ENCODE measurements at places on chromosomes 16 and 17. TPM values are rescaled to one million over a fixed set of nuclear protein-coding genes. Genes with fewer than 3 reads are reported as not detected.

TEX19 gene
- not detected for total RNA-seq

PIK3R5 gene
- not detected for total RNA-seq

UNC45B gene
- total RNA-seq: not detected

ZG16 gene
- total RNA-seq: not detected

CCDC154 gene
- total RNA-seq: 0.50 TPM

DOC2B gene
- total RNA-seq: not detected

MAF gene
- 27.7 TPM for total RNA-seq

MAPT gene
- total RNA-seq: 0.51 TPM

GRCh38 chr16:70767377-70768202 lies 33.4 kb downstream of the VAC14 start:
- no peak overlapping the region for H3K4me3 ChIP-seq
- H3K27me3 ChIP-seq: no peaks in the 10 kb centered on the region
- DNase-seq: peak; percentile 54
- H3K4me1 ChIP-seq: peaks cover 8% of the 10 kb centered on the region
- H3K27ac ChIP-seq: peak overlapping the region; percentile 13

GRCh38 chr16:11208916-11209665 lies 46.9 kb downstream of the SOCS1 start:
- peaks cover 5% of the 10 kb centered on the region for H3K4me1 ChIP-seq
- no peak for DNase-seq
- no peak overlapping the region for H3K4me3 ChIP-seq
- no peaks in the 10 kb centered on the region for H3K27me3 ChIP-seq
- no peaks in the 10 kb centered on the region for H3K36me3 ChIP-seq

DNA sequence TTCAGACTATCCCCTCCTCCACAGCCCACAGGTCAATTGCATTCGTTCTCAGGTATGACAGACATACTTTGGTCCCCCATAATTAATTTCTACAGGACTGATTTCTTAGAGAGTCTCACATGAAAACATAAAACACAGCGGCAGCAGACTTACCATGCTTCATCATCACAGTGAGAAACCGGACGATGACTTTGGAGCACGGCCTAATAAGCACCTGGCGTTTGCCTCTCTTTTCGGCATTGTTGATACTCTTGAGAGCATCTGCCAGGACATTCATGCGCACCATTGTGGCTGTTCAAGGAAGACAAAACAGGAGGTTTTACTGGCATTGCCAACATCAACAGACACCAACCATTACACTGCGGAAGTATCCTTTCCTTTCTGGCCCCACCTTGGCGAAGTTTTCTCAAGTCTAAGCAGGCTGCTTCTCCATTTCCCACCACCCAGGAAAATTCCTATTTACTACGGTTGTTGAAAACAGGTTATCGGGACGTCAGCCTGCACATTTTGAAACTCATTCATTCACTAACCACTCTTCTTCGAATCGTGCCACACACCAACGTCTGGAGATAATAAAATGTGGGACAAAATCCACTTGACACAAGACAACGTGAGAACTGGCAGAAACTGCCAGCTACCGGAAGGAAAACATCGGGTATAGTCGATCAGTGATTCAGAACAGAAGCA lies 1.2 kb downstream of the RPS15A start:
- no peaks in the 10 kb centered on the region for H3K27me3 ChIP-seq
- peaks cover 24% of the 10 kb centered on the region for H3K36me3 ChIP-seq
- H3K27ac ChIP-seq: peak overlapping the region; percentile 84
- DNase-seq: peak; percentile 33
- peak overlapping the region; percentile 88 for H3K4me3 ChIP-seq

DNA sequence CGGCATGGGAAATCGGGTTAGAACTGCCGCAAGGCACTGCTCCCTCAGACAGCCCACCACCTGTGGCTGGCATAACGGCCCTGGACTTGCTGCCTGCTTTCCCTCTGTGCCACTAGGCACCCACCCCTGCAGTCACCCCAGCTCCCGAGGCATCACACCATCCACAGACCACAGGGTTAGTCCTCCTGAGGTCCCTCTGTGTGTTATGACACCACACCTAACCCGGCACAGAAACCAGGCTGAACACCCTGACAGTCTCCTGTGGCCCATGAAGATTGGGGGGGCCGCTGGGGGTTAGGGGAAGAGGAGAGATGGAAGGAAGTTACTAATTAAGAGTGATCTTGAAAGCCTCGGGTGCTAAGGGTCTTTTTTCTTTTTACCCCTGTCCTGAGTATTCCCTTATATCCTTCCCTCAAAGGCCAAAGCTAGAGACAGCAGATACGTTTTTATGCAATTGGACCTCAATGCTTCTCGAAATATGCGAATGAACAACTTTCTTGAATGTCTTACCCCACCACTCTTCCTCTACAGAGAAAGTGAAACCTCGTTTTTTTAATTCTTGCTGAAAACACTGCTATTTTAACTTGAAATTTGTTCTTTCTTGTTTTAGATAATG lies 7.0 kb downstream of the CYTH1 start:
- no peaks in the 10 kb centered on the region for H3K4me1 ChIP-seq
- H3K27ac ChIP-seq: no peak overlapping the region
- H3K27me3 ChIP-seq: no peaks in the 10 kb centered on the region
- H3K36me3 ChIP-seq: no peaks in the 10 kb centered on the region
- DNase-seq: no peak
- no peak overlapping the region for H3K4me3 ChIP-seq

DNA sequence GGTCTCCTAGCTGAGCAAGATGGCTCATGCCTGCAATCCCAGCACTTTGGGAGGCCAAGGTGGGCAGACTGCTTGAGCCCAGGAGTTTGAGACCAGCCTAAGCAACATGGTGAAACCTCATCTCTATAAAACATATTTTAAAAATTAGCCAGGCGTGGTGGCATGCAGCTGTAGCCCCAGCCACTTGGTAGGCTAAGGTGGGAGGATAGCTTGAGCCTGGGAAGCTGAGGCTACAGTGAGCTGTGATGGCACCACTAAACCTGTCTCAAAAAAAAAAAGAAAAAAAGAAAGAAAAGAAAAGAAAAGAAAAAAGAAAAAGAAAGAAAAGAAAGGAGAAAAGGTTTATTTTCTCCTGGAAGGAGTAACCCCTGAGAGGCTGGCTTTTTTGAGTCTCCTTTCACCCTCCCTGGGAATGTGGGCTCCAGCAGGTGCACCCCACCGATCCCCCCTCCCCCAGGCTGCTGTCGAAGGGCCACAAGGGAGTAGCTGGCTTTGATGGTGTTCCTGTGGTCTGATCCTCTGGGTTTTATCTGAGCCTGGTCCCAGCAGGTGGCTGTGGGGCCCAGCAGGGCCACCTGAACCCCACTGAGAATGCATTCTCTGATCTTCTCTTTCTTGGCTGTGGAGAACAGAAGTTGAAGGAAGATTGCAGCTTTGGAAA lies 29.9 kb upstream of the TNRC6C start:
- H3K4me3 ChIP-seq: no peak overlapping the region
- H3K4me1 ChIP-seq: no peaks in the 10 kb centered on the region
- H3K36me3 ChIP-seq: no peaks in the 10 kb centered on the region
- no peak overlapping the region for H3K27ac ChIP-seq

- no peak for DNase-seq
- H3K27me3 ChIP-seq: no peaks in the 10 kb centered on the region
- H3K27ac ChIP-seq: no peak overlapping the region
- H3K4me1 ChIP-seq: no peaks in the 10 kb centered on the region
- no peaks in the 10 kb centered on the region for H3K36me3 ChIP-seq
- H3K4me3 ChIP-seq: no peak overlapping the region
Observed at GRCh38 chr17:50492214-50492613, 13.6 kb downstream of the RSAD1 start.

DNA sequence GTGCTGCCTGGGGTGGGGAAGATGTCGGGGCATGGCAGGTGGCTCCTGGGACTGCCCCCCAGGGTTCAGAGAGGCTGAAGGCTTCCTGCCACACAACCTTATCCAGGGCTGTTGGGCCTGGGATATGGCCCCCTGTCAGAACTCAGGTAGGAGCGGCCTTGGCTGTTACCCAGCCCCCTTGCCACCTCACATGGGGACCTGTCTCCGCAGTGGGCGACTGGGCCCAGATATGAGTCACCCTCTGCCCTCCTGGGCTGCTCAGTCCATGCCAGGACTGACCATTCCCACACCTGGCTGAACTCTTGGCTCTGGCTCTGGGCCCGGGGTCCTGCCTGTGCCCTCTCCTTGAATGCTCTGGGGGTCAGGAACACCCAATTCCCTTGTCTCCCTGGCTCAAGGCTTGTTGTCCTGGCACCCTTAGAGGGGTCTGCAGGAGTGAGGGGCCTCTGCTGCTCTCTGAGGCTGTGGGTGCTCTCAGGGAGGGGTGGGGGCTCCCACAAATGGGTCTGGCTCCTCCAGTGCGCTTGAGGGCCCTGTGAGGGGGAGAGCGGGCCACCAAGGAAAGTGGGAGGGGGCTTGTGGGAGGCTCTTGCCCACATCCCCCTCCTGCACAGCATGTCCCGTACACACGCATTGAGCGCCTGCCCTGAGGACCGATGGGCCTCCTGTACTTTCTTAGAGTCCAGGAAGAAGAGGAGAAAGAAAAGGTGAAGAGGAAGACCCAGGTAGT lies 36.0 kb downstream of the LGALS9 start:
- no peaks in the 10 kb centered on the region for H3K27me3 ChIP-seq
- no peak overlapping the region for H3K4me3 ChIP-seq
- no peaks in the 10 kb centered on the region for H3K4me1 ChIP-seq
- DNase-seq: no peak

DNA sequence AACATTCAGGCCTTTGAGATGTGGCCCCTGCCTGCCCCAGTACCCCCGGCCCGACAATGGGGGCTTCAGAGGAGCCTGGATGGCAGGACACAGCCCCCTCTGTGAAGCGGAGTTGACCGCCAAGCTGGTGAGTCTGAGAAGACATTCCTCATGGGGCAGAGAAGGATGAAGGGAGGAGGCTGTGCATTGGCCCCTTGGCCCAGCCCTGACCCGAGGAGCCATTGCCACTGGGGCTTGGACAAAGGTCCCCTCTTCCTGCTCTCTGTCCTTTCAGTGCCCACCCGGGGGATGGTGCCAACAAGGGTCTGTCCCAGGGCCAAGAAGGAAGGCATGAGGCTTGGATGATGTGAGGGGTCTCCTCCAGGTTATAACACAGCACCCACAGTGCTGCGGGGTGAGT lies 30.9 kb upstream of the PHB1 start:
- H3K27ac ChIP-seq: no peak overlapping the region
- no peak for DNase-seq
- H3K36me3 ChIP-seq: no peaks in the 10 kb centered on the region
- no peaks in the 10 kb centered on the region for H3K4me1 ChIP-seq
- no peak overlapping the region for H3K4me3 ChIP-seq

- H3K36me3 ChIP-seq: no peaks in the 10 kb centered on the region
- no peaks in the 10 kb centered on the region for H3K27me3 ChIP-seq
- DNase-seq: no peak
Observed at GRCh38 chr16:64398793-64399192, 723.1 kb downstream of the CDH11 start.

DNA sequence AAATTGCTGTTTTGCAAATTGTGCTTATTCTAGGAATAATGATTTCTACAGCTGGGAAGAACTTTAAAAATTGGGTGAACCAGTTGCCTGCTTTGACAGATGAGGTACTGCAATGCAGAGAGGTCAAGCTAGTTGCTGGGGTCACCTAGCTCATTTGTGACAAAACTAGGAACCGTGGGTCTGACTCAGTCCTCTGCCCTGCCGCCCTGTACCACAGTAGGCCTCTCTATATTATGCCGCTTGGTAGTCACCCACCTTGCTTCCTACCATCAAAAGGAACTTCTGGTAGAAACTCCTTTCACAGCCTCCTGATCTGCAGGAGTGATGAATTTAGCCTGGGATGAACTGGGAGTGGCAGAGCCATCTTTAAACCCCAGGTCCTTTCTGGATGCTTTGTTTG lies 105.7 kb downstream of the PITPNC1 start:
- no peaks in the 10 kb centered on the region for H3K27me3 ChIP-seq
- H3K4me3 ChIP-seq: no peak overlapping the region
- H3K36me3 ChIP-seq: no peaks in the 10 kb centered on the region
- H3K27ac ChIP-seq: no peak overlapping the region

- peak overlapping the region; percentile 91 for H3K27ac ChIP-seq
- peak; percentile 81 for DNase-seq
- peaks cover 2% of the 10 kb centered on the region for H3K4me1 ChIP-seq
Observed at GRCh38 chr16:89216315-89217137, 977 bp upstream of the ZNF778 start.

All from fibroblast of lung (primary cell).